Activated CD8-positive, alpha-beta memory T cell treated with anti-CD3 and anti-CD28 coated beads for 1 hour (primary cell): ENCODE measurements at places on chromosomes 3 and 15.

DNA sequence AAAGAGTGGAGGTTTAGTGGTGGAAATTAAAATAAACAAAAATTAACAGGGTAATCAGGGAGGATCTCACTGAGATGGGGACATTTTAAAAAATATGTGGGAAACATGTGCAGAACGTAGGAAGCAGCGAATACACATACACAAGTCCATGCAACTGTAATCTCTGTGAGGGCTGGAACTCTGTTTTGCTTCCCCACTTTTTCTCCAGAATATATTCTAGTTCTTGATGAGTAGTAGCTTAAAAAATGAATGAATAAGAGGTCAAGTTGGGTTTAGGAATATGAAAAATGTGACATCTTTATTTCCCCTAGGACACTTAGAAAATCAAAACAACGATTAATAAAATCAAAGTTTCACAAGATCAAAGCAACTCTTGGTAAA lies 312.2 kb upstream of the ZNF717 start:
- no peak for DNase-seq

GRCh38 chr3:41519746-41520145 lies 320.4 kb downstream of the CTNNB1 start:
- DNase-seq = no peak

DNA sequence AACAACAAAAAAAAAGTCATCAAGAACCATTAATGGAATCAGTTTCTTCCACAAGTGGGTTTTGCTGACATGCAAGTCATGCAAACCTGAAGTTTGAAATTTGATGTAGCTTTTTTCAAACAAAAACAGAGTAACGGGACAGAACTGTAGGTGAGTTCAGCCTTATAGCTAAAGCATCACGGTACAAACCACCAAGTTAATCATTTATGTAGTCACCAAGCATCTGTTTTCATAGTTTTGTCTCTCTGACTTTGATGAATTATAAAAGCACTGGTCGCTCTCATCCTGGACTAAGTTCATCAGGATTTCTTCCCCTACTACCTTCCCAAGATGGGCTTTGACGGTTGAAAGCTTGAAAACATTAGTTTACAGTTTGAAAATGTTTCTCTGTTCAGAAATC lies 117.0 kb upstream of the SAMMSON start:
- DNase-seq = no peak

DNA sequence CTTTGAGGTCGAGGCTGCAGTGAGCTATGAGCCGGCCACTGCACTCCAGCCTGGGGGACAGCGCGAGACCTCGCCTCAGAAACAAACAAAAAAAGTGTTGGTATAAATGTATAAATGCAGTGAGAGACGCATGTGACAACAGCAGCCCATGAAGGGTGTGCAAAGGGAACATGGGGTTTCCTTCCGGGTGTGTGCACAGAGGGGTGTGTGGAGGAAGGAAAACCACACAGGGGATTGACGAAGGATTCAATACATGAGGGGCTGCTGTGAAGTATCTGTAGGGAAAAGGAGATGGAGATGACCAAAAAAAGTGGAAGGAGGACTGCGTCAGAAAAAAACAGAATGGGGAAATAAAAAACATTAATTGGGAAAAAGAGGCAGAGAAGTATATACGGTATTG lies 1.1 kb downstream of the MTFMT start:
- no peak for DNase-seq

- DNase-seq = no peak
Measured at GRCh38 chr3:129778871-129779270, 114.6 kb downstream of the TMCC1 start.
